ENCODE measurements at places on chromosomes 5 and 9.
A peak's percentile ranks its signal among the peaks of the same experiment; 100 is the strongest.

DNA sequence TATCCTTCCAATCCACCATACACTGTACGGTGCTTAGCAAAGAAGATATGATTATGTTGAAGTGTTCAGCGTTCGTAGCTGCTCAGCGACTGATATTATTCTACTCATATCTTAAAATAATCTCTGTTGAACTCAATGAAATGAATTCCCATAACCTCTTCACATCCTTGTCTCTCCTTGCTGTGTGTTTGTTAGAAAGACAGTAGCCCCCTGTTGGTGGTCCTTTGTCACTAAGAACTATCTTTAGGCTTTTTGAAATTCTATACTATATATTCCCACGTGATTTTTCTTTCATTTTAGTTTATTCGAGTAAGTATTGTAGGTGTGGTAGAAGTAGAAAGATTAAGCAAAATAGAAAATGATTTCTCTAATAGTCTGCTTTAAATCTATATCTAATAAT, 762.8 kb upstream of the WWC1 start:
- no peak for DNase-seq

DNA sequence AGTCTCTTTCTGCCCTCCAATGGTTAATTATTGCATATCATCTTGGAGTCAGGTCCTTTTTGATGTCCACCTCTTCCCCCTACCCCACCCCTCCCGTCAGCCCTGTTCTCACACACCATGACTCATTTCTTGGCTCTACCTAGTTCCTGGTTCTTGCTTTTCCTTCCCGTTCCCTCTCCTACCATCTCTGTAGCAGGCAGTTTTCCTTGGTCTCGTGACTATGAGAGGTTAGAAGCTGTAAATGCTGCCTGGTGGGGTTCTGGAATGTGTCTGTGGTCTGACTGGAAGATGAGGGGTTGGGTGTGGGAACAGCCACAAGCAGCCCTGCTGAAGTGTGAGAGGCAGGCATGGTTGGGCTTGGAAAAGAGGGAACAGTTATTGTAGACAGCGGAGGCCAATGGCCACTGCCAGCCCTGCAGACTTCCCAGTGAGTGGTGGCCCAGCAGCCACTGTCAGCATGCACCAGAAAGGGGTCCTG, 18.2 kb downstream of the SLC22A5 start:
- no peak for DNase-seq

- no peak for DNase-seq
Measured at GRCh38 chr9:99681113-99681512, 140.6 kb upstream of the NR4A3 start.

DNA sequence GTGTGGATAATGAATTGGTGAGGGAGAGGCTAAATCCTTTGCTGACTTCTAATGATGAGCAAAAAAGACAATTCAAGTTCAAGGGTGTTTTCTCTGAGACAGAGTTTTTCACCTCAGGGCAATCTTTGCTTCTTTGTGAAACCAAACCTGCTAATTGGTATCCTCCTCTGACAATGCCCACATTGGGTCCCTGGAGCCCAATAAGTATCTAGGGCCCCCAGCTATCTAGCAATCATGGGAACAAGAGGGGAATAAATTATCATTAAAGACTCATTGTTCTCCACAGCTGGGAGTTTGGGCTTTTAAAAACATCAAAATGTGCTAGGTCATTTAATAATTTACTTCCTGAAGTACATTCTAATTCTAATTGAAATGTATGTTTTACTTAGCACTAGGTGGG, 227.3 kb downstream of the TMEM167A start:
- DNase-seq, result no peak

DNA sequence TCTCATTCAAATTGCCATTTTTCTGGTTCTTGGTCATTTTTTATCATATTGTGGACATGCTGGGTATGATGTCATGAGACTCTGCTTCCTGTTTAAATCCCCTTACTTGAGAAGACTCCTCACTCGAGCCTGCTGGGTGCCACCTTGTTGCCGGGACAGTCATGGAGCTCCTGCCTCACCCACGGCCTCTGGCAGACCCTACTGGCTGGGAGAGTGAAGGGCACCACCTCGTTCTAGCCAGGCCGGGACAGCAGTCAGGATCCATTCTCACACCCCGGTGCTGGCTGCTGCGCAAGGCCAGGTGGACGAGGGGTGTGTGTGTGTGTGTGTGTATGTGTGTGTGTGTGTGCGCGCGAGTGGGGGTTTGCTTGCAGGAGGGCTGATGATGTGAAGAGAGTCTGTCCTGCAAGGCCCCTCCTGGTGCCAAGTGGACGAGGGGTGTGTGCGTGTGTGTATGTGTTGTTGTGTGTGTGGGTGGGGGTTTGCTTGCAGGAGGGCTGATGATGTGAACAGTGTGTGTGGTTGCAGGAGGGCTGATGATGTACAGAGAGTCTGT, 4.4 kb downstream of the CEP72 start:
- no peak for DNase-seq

DNA sequence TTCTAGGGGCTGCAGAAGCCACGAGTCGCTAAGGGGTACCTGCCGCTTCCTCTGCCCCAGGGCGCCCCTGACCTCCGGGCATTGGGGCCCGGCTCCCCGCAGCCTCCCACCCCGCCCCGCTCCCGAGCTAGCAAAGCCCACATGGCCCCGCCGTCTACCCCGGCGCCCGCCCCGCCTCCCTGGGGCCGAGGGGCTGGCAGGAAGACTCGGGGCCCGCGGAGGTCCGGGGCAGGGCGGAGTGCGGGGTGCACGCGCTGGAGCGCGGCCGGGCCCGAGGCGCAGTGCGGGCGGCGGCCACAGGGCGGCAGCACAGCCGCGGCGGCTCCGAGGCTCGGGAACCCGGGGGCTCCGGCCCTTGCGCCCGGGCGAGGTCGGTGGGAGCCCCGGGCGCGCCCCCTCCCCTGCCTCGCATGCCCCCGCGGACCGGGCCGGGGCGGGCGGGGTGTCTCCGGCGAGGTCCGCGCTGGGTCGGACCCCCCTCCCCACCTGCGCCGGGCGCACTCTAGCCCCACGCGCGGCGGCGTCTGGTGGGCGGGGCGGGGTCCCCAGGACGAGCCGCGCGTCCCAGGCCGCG, 6.7 kb downstream of the NRARP start:
- DNase-seq, result peak; percentile 61

DNA sequence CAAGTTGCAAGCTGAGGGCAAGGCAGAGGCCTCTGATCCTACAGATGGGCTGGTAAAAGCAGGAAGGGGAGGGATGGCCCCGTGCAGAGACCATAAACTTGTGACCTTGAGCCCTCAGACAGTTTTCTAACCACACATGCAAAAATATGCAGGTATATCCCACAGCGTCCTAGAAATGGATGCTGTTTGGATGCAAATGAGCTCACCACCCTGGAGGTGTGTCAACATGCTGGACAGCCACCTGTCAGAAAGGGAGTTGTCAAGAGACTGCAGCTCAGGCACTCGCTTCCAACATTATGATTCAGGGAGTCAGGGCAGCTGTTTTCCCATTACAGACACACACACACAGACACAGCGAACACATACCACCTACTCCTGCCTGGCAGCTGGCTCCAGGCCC, 97.3 kb upstream of the PANK3 start:
- DNase-seq, result no peak

- no peak for DNase-seq
Measured at GRCh38 chr5:161585798-161586197, 39.3 kb upstream of the GABRB2 start.

GRCh38 chr5:101424530-101425175, 521.6 kb upstream of the ST8SIA4 start:
- DNase-seq, result no peak

GRCh38 chr9:94805051-94805489, 78.6 kb downstream of the AOPEP start:
- DNase-seq, result no peak

DNA sequence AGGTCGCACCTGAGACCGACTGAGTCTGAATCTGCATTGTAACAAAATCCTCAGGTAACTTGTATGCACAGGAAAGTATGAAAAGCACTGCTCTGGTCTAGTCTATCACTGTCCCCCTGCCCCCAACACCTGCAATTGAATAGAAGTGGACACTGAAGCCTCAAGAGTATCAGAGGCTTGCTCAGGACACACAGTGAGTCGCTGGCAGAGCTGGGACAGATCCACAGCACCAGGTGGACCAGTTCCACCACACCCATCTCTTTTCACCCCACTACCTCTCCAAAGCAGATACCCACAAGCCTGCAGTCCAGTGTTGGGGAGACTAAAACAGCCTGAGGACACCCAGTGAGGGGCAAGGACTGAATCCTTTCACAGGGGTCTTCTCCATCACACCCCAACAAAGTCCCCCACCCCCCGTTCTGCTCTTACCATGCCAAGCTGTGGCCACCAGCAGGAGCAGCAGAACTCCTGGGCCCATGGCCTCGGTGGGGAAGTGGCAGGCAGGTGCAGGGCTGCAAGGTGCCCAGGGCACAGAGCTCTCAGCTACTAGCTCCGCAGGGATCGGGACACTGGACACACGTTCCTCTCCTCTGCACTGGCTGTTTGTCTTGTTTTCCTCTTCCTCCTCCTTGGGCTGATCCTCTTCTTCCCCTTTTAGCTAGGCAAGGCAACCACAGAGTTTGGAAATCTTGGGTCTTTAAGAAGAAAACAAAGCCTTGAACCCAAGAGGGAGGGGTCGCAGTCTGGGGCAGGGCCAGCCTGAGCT, at the start of gene CSF1R:
Gene CSF1R, minus strand, starts transcription at position 605 of the 766 bp plus-strand sequence. Its CDS starts 127 bp downstream, at position 478.
- no peak for DNase-seq

DNA sequence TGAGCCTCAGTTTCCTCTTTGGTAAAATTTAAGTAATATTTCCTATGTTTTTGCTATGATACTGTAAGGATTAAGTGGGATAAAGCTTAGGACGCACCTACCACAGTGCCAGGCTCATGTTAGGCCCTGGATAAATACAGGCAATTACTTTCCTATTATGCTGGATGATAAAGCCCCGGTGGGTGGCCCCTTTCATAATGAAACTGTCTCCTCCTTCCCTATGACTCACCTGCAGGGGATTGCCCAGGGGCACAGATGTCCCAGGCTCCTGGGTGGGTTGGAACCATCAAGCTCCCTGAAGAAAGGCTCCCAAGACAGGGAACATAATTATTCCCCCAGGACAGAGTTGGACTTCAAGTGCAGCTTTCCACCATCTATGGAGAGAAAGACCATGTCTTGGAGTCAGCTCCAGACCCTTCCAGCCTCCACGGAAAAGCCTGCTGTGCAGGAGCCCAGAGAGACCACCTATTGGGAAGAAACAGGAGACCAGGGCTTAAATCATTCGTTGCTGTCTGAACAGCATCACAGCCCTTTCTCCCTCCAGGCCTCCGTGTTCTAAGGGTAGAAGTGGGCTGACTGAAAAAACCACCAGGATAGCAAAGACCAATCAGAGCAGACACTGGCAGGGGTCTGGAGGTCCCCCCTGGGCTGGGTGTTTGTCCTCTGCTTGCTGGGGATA, 43.2 kb upstream of the FOXE1 start:
- DNase-seq, result no peak

DNA sequence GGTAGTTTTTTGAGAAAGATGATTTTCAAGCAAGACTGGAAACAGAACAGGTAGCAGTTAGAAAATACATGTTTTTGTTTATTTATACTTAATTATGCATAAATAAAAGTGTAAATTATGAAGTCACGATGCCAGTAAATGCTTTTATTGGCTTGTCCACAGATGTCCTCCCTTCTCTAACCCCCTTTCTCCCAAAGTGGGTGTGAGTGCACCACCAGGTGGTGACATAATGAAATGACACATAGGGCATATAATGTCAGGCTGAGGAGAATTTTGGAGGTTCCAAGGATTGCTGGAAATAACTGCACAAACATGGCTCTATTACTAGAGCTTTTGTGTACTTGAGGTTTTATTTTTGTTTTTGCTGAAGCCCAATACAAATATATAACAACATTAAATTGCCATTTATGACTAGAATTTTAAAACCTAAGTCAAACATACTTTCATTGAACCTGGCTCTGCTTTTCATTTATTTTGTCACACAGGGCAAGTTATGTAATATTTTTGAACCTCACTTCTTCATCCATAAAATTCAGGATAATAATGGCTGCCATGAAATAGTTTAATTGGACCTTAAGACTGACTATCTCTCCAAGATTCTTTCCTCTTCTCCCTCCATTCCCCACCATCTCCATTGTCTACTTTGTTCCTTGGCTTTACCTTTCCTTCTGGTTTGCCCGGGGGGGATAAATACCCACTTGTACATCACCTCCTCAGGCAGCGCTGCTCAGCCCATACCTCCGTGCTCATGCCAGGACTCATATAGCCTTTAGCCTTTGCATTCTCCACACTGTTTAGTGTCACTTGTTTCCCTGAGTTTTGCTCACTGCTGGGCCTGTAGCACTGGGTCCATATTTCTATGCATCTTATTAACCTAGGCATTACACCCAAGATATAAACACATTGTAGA, 168.8 kb downstream of the PDE4D start:
- peak; percentile 57 for DNase-seq

- no peak for DNase-seq
Measured at GRCh38 chr5:179257176-179257682, 88.0 kb downstream of the ADAMTS2 start.

- no peak for DNase-seq
Measured at GRCh38 chr5:99614888-99615287, 686.1 kb upstream of the CHD1 start.

- DNase-seq, result no peak
Measured at GRCh38 chr5:30928956-30929355, 264.5 kb upstream of the CDH6 start.

- DNase-seq, result peak; percentile 3
Measured at GRCh38 chr5:76074487-76075065, 8.6 kb upstream of the SV2C start.

DNA sequence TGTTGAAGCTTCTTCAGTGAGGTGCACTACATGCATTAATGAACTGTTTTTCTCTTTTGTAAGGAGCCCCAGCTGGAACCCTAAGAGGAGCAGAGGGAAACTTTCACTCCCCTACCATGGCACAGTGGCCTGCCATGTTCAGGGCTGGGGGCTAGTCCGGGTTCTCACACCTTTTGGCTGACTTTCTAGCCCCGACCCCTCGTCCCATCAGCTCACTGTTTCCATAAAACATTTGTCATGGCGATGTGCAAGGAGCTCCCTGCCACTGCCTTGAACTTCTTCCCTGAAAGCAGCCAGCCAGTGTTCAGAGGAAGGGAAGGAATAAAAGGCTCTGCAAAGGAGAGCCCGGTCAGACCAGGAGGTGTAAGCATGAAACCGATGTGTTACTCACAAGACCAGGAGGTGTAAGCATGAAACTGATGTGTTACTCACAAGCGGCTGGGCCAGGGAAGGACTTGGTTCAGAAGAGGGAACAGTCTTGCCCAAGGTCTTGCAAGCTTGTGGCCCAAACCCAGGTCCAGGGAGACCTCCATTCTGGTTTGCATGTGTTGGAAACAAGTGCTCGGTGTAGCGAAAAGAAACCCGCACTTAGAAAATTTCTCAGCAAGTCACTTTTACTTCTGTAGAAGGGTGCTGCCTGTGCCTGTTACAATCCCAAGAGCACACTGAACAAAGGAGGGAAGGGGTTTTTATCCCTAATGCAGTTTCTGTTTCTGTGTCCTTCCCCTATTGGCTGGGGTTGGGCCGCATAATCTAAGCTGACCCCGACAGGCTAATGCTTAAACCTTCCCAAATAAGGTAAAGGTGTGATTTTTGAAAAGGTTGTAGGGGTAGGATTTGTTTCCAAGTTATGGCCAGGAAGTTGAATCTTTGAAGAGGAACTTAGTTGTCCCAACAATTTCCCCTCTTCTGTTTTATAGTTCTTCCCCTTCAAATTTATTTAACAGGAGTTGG, 3.4 kb upstream of the ABO start:
- DNase-seq, result no peak

- DNase-seq, result no peak
Measured at GRCh38 chr9:113695901-113696300, 180.2 kb upstream of the ZNF618 start.

Measured in erythroblast (primary cell).